ENCODE measurements at places on chromosomes 2 and 18.

DNA sequence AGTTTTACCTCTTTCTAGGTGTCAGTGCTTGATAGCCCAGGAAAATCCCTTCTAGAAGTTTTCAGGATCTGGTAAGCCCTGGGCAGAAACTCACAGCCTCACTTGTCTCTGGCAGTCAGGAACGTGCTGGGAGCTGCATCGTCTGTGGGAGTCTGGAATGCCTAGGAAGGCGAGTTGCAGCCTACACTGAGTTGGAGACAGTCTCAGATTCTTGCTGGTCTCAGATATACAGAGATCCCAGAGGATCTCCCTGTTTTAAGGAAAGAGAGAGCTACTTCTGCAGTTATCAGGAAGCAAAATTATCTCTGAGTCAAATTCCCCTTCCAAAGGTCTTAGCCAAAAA, 104.4 kb upstream of the CDC42EP3 start:
- no peak for DNase-seq

- DNase-seq, result no peak
Measured at GRCh38 chr2:37614061-37614738, 57.2 kb downstream of the CDC42EP3 start.

GRCh38 chr2:134120733-134121630, 132.9 kb upstream of the MGAT5 start:
- DNase-seq, result no peak

DNA sequence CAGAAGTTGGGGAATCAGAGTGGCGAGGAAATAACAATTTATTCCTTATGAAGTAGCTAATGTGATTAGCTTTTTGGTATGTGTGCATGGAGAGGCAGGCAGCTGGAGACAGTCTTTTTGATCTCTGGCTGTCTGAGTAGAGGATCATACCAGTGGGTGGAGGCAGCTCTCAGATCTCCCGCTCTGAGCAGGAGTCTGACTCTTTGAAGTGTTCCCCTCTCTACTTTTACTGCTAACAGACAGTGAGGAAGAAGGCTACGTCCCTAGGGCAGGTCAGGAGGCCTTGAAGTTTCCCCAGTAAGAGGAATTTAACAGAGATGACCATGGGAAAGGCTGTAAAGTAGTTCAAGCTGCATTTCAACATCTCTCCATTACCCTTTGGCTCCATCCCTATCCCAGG, 111.9 kb upstream of the REG3A start:
- no peak for DNase-seq

DNA sequence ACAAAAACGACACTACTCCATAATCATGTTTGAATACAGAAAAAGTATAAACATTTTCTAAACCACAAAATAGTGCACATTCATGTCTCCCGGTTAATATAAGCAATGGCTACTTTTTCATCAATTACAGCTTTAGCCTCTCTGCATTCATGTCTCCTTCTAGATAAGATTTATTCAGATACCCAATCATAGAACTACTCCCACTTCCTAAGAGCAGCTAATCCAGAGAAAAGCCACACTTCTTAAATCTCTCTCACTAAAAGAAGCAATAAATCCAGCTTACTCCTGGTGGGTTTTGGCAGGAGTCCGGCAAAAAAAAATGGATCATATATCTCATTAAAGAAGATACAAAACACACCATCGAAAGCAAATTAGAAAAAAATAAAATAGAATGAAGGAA, 20.1 kb downstream of the DSEL start:
- no peak for DNase-seq

GRCh38 chr2:233981574-233982420, 64.6 kb downstream of the TRPM8 start:
- no peak for DNase-seq

DNA sequence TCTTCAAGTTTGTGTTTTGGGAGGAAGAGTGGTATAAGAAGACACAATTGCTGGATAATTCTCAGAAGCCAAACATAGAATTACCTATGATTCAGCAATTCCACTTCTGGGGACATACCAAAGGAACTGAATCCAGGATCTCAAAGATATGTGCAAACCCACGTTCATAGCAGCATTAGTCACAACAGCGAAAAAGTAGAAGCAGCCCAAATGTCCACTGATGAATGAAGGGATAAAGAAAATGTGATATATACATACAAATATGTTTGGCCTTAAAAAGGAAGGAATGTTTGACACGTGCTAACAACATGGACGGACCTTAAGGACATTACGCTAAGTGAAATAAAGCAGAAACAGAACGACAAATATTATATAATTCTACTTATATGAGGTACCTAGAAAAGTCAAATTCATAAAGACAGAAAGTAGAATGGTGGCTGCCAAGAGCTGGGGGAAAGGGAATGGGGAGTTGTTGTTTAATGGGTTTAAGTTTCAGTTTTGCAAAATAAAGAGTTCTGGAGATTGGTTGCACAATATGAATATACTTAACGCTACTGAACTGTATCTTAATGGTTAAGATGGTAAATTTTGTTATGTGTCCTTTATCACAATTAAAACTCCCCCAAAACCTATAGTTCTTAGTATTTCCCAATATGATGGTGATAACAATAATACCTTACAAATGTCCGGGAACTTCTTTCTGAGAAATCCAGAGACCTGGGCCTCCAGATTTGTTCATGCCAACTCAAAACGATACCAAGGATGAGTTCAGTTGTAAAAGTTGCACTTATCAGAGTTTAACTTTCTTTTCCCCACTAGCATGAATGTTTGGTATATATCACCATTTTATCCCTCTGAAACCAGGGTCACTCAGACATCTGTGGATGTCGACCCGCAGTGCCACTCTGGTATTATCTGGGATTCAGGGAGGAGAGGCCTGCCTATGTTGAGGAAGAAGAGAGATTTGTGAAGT, 33.7 kb upstream of the WIPF1 start:
- DNase-seq, result no peak

GRCh38 chr2:71832388-71832787, 315.3 kb downstream of the CYP26B1 start:
- no peak for DNase-seq

DNA sequence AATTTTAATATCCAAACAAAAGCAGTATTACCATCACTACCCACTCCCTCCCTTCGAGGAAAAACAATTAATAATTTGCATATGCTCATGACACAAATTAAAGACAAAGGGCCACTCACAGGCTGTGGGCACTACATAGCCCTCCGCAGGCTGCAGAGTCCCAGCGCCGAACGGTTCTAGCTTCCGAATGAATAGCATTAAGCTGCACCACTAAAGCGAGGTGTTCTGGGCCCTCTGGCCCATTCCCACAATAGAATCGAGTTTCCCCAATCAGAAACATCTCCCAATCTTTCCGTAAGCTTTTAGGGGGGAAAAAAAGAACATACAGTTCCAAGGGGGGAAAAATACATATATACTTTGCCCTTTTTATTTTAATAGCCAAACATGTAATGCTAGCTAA, 14.5 kb upstream of the SIX3 start:
- no peak for DNase-seq

DNA sequence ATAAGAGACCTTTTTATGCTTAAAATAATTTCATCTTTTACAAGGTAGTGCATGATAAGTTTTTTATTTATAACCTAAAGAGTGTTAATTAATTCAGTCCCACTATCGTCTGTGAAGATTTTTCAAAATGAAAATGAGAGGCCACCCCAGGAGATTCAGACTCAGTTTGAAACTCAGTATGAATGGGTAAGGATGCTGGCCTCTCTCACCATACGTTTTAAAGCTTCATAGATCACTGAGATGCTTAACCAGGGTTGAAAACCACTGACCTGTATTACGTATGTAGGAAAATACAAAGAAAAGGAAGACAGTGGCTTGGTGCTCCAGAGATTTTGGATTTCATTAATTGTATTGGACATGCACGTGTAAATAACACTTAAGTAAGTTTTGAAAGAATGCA, 278.7 kb downstream of the FSIP2 start:
- DNase-seq, result no peak

DNA sequence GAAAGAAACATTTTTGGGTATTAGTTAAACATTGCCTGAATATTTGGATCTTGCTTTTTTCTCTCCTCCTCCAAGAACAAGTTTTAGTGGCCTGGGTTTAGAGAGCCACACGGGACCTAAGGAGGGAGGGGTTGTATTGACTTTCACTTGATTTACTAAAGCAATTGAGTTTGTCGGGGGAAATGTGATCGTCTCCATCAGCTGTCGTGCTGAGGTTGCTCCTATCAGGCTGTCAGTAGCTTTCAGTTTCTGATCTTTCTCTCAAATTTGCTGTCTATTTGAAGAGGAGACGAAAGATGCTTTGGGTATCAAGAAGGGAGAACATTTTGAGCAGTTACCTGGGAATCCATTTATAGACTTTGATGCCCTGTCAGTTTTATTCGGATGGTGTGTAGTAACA, 106.0 kb downstream of the SETBP1 start:
- DNase-seq, result no peak

DNA sequence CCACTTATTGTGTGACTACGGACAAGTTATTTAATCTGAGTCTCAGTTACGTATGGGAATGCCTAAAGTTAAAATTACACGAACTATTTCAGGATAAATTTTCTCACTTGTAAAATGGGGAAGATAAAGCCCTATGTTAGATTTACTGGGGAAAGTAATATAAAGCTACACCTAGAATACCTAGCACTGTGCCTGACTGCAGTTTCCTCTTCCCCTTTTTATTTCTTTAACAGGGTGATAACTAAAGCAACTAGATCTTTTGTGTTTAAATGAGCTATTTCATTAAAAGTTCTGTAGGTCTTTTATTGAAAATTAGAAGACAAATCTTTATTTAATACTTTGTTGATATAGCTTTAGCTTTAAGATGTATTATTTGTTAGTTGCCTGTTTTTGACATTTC, 5.0 kb downstream of the B3GNT2 start:
- DNase-seq, result no peak

DNA sequence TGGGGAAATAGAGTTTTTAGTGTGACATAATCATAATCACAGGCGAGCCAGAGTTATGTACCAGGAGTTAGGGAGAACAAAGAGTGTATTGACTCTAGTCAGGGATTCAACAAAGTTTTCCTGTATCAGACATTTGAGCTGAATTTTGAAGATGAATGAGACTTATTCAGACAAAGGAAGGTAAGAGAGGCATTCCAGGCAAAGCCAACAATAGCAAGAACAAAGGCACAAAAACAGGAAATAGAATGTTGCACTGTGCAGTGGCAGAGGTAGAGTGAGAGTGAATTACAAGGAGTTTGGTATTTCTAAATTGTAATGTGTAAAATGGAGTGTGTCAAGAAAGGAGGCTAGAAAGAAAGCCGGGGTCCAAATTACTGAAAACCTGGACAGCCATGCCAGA, 156.2 kb downstream of the CCDC148 start:
- no peak for DNase-seq

GRCh38 chr2:105272176-105272575, 30.6 kb downstream of the GPR45 start:
- DNase-seq, result no peak

GRCh38 chr2:240320204-240320993, 115.1 kb upstream of the GPC1 start:
- no peak for DNase-seq

- no peak for DNase-seq
Measured at GRCh38 chr2:30747206-30747605, 60.0 kb downstream of the CAPN13 start.

- no peak for DNase-seq
Measured at GRCh38 chr2:180289627-180290026, 282.5 kb upstream of the CWC22 start.

DNA sequence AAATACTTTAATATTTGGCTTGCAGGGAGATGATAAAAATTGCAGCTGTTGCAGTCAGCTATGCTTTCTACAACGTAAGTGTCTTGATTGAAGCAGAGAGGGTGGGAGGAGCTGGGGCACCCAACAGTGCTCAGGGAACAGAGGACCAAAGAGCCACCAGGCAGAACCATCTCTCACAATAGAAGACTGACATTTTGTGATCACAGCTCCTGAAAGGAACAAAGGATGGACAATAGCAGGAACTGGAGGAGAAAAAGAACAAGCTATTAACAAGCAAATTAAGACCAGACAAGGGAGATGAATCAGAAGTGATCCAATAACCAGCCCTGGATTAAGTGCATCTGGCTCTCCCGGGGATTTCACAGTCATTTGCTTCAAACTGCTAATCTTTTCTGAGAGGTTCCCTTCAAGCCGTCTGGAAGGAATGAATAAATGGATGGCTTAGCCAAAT, 65.7 kb upstream of the SMAD2 start:
- no peak for DNase-seq

GRCh38 chr18:6203791-6204190, 210.9 kb downstream of the L3MBTL4 start:
- no peak for DNase-seq

- DNase-seq, result no peak
Measured at GRCh38 chr2:47198985-47199451, 43.9 kb upstream of the STPG4 start.

DNA sequence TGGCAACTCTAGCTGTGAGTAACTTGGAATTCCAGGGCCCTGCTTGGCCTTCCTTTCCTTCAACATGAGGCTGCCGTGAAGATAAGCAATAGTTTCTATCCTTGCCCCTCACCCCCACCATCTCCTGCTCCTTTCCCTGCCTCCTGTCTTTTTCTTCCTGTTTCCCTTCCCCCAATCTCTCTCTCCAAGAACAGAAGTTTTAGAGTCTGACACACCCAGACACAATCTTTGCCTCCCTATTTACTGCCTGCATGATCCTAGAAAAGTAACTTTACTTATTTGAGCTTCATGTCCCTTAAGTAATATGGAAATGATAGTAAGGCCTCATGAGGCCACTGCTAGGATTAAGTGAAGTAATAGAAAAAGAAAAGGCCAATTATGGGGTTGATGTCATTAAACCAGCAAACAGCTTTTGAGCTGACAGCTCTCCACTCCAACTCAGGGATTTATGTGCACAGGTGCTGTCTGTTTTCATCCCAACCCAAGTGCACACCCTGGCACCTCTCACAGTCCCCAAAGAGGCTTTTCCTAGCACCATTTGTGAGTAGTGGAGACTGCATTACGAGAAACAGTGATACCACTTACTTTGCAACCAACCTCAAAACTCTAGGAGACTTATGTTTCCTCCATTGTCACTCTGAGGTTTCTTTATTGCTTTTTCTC, 123.7 kb upstream of the SIX3 start:
- DNase-seq, result no peak

DNA sequence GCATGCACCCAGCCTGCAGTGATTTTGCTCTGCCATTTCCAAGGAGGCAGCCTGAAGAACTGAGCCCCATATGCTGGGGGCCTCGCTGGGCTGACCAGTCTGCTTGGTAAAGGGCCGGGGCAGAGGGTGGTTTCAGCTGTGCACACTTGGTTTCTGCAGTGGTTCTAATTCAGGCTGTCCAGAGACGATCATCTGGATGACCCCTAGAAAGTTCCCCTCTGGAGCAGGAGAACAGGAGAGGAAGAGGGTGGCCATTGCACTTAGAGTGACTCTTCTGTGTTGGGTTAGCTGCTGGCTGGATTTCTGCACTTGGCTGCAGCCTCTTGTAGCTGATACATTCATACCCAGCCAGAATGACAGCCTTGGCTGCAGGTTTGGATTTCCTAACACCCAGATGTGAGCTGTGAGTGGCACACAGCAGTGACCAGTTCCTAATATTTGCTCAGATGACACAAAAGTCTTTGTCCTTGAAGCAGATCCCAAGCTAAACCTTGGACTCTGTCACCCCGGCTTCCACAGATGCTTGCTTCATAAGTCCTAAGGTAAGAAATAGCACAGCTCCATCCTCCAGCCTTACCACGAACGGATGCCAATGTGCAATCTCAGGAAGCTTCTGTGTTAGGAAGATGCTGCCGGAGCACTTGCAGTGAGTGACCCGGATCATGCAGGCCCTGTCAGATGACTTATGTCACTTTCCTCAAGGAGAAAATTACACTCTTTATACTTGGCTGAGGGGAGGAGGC, 105.6 kb downstream of the HNRNPLL start:
- no peak for DNase-seq

Data from NCI-H2081 treated with DMSO at 0.1 percent for 48 hours (cell line).